Fibroblast of skin of back (primary cell): ENCODE measurements at places on chromosomes 2 and 18.

GRCh38 chr2:14232217-14232616 lies 400.3 kb upstream of the LRATD1 start:
- no peak for DNase-seq

DNA sequence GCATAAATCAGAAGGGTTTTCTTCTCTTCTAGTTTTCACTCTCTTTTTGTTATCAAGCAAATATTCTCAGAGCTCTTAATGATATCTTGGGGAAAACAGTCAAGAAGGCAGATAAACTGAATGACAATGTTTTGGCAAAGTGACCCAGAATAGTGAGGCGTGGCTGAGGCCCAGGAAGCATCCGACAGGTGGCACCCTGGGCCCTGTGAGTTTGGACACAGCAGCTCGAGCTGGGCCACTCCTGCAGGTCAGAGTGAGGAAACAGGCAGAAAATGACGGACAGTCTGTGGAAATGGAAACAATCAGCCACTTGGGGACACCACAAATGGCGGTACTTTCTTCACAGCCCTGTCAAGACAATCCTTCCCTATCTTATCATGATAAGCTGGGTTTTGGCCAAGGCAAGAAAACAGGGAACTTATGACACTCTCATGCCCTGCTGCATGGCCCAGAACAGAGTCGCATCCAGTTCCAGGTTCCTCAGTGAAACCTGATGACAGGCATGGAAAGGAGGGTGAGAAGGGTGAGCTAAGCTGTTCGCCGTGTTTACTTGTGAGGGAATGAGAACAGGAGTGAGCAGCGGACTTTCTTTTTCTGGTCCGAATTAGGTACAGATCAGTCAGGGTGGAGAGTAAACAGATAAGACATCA lies 32.1 kb downstream of the MRPL44 start:
- no peak for DNase-seq

GRCh38 chr2:85413592-85414420 lies 3.6 kb upstream of the CAPG start:
- DNase-seq = peak; percentile 46

GRCh38 chr2:190656301-190656700 lies 7.4 kb downstream of the NAB1 start:
- no peak for DNase-seq

DNA sequence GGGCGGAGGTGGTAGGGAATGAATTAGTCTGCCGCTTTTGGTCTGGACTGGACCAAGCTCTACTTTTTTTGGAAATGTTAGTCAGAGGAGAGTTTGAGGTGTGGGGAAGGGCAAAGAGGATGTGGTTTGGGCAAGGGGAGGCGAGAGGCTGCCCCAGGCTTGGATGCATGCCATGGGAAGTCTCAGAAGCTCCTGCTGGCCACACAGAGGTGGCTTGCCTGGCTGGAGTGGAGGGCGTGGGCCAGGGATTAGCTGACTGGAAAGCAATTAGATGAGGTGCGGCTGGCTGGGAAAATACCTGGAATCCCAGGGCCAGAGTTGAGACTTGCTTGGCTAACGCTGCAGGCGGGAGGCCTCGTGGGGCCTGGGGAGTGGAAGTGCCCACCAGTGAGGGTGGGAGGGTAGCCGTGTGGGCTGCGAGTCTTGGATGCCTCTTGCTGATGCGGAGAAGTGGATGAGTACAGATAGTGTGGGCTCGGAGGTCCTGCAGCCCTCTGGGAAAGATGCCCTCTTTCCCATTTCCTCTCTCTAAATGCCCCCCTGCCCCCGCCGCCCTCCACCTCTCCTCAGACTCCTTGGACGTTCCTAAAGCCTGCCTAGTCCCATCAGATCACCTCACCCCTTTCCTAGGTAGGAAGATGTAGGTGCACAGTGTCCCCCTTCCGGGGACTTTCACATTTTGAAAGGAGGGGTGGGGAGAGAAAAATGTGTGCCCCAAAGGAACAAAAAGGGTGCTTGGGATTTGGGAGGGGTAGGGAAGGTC lies 117.6 kb downstream of the SMAD7 start:
- DNase-seq = peak; percentile 89

DNA sequence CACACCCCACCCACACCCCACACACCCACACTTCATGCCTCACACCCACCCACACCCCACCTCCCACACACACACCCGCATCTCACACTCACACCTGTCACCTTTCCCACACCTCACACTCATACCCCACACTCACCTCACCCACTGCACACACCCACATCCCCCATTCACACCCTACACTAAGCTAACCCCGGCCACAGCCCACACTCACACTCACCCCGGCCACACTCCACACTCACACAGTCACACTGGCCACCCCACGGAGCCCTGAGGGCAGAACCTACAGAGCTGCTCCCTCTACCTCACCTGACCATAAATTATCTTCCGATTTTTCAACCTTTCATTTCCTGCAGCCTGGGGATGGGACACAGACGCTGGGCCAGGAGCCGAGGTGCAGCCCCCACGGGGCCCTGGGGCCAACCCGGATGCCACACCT lies 241.3 kb downstream of the HDAC4 start:
- no peak for DNase-seq

DNA sequence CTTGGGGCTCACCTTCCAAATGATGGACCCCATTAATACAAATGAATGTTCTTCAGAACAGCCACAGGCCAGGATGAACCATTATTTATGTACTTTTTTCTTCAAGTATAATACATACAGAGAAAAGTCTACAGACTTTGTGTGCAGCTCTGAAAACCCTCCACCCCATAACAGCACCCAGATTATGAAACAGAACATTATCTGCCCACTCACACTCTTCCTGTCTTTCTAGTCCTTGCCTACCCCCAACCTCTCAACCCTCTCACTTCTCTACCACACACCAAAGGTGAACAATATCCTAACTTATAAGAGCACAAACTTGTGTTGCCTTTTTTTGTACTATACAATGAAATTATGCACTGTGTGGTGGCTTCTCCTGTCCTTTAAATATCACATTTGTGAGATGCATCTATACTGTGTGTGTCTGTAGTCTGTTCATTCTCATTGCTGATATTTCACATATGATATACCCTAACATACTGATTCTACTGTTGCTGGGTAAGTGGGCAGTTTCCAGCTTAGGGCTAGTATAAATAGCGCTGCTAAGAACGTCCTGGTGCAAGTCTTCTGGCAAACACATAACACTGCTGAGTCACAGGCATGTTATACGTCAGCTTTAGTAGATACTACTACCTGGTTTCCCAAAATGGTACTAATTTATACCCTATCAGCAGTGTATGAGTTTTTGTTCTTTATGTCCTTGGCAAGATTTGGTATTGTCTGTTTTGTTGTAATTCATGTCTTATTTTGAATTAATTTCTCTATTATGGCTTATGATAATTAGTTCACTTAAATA lies 1.0 kb upstream of the NPHP1 start:
- DNase-seq = no peak

DNA sequence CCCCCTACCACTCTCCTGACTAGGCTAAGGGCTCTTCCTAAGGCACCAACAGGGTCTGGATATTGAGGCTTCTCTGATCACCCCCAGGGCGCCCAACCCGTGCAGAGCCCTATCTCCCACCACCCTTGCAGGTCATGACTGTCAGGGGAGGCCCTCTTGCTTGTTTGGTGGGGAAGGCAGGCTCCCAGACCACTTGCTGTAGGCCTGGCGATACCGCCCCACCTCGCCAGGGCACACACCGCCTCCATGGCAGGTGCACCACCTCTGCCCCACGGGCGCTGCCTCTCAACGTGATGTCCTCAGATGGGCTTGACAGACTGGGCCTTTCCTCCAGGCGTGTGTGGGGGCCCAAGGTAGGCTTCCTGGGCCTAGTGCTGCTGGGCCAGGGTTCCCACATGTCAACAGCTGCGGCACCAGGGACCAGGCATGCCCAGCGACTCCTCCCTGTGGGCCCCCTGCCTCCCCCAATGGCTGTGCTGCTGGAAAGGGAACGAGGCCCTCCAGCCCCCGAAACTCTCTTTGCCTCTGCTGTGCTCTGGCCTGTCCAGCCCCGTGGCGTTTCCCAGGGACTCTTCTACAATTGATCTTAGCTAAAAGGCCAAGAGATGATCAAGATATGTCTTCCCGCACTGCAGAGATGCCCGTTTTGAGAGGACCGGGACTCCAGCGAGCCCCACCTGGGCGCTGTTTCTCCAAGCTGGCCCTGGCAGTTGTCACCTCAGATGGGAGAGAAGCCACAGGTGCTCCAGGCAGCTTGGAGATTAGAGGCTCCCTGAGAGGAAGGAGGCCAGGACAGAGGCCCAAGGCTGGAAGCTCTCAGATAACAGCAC lies 7.5 kb downstream of the NPPC start:
- DNase-seq = no peak

DNA sequence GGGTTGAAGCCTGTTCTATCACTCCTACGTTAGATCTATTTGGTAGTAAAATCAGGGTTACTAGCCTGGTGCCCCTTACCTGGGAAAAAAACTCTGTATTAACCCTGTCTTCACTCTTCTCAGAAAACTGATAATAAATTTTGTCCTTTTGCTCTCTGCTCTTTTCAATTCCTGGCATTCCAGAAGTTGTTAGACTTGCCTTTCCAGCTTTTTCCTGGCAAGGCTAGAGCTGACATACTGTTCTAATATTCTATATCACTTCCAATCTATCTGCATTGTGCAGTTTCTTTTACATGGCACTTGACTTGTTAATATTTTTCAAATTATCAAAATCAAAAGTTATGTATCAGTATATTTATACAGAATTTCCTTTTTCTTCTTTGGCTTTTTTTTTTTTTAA lies 162.2 kb downstream of the FIGN start:
- no peak for DNase-seq

- no peak for DNase-seq
Observed at GRCh38 chr18:64710105-64710861, 561.4 kb upstream of the LINC00305 start.

DNA sequence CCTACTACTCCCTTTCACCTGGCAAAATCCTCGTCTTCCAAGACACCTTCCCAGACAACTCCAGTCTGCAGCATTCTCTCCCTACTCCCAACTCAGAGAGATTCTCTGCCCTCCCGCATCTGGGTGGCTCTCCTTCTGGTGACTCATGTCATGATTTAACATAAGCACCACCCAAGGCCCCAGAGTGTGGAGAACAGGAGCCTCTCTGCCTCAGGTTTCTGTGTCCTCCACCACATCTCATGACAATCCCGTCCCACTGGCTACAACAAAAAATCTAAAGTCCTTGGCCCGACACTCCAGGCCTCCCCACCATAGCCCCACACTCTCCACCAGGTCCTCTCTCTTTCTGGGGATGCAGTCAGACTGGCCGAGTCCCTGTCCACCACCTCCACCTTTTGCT lies 197.1 kb downstream of the BCL11A start:
- peak; percentile 18 for DNase-seq

- peak; percentile 83 for DNase-seq
Observed at GRCh38 chr18:5975111-5976002, 80.0 kb upstream of the TMEM200C start.

DNA sequence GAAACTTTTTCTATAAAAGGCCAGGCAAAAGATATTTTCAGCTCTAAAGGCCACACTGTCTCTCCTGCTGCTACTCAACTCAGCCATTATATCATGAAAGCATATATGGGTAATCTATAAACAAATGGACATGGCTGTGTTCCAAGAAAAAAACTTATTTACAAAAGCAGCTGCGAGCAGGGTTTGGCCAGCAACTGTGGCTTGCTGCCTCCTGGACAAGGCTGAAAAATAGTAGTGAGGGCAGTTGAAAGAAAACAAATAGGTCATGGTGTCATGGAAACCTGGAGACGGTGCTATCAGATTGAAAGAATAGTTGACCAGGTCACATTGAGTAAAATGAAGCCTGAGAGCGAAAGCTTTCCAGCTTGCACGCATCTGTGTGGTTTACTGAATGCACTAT lies 89.2 kb upstream of the LRATD1 start:
- DNase-seq = no peak

DNA sequence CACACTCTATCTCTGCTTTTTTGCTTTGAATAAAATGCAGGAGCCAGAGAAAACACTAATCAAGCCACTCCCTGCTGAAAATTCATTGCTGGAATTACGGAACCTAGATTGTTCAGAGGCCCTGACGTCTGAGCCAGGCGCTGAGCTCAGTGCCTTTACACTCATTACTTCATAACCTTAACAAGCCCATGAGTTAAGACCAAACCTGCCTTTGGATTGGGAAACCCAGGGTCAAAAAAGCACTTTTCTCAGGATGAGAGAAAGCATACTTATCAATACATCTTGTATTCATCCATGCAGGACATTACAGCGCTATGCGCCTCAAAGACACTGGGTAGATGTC lies 762 bp downstream of the INO80C start:
- peak; percentile 45 for DNase-seq

- DNase-seq = no peak
Observed at GRCh38 chr2:127586136-127586535, 50.7 kb downstream of the MYO7B start.

DNA sequence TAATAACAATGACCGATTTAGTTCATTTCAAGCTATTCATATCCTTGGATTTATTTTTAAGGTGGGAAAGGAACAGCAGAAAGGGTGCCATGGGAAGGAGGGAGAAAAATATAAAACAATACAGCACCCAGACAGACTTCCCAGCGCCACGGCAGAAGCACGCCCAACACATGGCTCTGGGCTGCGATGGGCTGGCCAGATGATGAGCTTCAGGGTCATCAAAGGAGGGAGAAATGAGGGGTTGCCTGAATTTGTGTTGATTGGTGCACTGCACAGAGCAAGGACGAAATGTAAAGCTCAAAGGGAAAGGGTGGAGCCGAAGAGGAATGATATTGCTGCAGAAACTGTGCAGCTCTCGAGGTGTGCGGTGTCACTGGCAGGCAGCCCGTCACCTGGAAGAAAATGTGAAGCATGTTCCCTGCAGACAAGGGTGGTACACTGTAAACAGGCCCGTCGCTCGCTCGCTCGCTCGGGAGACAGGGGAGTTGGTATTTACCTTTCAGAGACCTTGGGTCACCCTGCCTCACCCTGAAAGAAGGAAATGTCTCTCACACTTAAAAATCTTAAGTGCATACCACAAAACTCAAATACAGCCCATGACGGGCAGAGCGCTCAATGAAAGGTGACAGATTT lies 195.5 kb upstream of the CTAGE1 start:
- DNase-seq = no peak

DNA sequence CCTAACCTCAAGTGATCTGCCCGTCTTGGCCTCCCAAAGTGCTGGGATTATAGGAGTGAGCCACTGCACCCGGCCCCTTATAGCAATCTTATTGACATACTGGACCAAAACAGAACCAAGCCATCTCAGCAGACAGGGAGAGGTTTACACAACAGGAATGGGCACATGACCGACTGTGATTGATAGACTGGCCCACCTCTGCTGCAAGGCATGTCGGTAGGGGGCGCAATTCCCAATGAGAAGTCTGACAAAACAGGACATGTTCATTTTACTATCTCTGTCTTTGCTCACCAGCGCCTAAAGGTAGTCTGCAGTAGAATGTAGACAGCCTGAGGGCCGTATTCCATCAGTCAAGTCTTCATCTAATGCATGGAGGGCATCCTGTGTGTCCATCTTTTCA lies 2.0 kb downstream of the LYPD6B start:
- peak; percentile 15 for DNase-seq

DNA sequence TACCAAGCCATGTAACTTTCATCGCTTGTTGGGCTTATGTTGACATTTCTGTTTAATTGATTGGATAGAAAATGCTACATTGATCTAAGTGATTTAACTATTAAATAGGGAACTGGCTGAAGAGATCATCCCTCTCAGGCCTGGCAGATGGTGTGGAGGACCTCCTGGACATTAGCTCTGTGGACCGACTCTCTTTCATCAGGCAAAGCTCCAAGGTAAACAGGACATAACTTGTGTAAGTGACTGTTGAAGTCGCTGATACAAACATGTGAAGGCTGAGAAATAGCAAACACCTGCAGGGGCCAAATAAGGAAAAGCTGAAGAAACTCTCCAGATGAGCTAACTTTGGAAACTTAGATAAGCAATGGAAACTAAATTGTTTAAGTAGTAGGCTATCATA lies 68.8 kb downstream of the UNC80 start:
- no peak for DNase-seq

GRCh38 chr2:113324684-113325160 lies 46.0 kb upstream of the PAX8 start:
- DNase-seq = peak; percentile 85
